ENCODE measurements at places on chromosomes 1 and 21.

DNA sequence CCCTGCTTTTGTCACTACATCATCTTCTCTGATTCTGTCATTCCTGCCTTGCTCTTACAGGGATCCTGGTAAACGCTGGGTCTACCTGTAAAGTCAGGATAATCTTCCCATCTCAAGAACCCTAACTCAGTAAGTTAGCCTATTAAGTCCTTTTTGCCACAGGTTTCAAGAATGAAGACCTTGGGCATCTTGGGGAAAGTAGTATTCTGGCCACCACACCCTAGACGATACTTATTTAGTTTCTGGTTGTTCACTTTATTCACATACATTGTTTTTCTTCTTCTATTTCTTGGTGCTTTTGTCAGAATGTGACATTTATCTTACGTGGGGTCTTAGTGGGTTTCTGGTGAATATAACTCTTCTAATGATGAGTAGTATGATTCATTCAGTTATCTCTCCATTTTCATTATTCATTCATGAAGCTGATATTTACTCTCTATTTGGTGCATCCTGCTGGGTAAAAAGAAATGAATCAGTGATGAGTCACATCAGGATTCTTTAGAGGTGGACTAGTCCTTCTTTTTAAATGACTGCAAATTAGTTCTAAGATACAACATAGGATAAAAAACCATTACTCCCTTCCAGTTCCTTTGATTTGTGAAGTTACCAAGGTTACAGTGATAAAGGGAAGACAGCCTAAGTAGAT is 514.4 kb upstream of the B3GALT2 start:
- no peak for DNase-seq

DNA sequence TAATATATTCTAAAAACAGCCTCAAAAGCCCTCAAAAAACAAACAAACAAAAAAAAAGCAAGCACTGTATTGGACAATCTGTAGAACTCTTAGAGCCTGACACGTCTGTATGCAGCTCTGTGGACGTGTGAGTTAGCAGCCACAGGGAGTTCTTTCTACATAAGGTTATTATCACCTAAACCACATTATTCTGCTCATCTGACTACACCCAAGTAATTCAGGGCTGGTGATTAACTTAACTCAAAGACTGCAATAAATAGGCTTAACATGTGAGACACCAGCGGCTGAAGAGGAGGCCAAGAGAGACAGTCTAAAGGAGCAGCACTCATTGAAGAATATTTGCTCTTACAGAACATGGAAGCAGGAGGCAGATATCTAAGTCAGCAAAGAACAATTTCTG is 316.0 kb downstream of the VAV3 start:
- DNase-seq = no peak

- DNase-seq = peak; percentile 83
Measured at GRCh38 chr1:147640553-147641165, 29.7 kb downstream of the ACP6 start.

DNA sequence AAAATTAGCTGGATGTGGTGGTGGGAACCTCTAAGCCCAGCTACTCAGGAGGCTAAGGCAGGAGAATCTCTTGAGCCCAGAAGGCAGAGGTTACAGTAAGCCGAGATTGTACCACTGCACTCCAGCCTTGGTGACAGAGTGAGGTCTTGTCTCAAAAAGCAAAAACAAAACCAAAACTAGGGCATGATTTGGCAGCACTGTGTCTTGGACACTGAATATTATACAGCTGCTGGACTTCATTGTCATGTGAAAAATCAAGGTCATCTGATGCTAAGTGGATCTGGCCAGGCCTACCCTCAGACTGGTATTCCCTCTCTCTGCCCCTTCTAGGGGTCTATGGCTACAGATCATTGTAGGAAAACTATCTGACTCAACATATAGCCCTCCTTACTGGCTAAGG is 55.2 kb upstream of the MRPS6 start:
- no peak for DNase-seq

GRCh38 chr1:164658864-164659263 is 99.9 kb downstream of the PBX1 start:
- no peak for DNase-seq

DNA sequence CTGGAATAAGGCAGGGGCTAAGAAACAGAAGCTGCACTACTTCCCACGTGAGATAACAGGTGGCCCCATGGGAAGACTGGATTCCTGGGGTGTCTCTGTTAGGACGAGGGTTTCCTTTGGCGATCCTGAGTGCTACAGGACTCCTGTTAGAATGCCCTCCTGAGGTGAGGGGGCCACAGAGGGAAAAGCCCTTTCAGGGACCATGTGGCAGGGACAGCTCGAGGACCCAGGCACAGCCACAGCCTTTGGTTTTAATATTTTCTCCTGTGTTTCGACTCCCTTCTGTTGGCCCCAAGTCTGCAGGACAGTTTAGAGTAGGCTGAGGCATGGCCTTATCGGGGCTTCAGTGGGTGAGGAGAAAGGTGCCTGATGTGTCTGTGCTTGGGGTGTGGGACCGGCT is 12.6 kb downstream of the TTC39A start:
- DNase-seq = no peak

- DNase-seq = no peak
Measured at GRCh38 chr1:109547463-109548320, 723 bp upstream of the GNAI3 start.

- DNase-seq = no peak
Measured at GRCh38 chr1:232962761-232963745, 12.6 kb downstream of the NTPCR start.

GRCh38 chr1:52281518-52281917 is 84.5 kb downstream of the CC2D1B start:
- no peak for DNase-seq

- DNase-seq = no peak
Measured at GRCh38 chr1:88029899-88030298, 654.2 kb upstream of the PKN2 start.

DNA sequence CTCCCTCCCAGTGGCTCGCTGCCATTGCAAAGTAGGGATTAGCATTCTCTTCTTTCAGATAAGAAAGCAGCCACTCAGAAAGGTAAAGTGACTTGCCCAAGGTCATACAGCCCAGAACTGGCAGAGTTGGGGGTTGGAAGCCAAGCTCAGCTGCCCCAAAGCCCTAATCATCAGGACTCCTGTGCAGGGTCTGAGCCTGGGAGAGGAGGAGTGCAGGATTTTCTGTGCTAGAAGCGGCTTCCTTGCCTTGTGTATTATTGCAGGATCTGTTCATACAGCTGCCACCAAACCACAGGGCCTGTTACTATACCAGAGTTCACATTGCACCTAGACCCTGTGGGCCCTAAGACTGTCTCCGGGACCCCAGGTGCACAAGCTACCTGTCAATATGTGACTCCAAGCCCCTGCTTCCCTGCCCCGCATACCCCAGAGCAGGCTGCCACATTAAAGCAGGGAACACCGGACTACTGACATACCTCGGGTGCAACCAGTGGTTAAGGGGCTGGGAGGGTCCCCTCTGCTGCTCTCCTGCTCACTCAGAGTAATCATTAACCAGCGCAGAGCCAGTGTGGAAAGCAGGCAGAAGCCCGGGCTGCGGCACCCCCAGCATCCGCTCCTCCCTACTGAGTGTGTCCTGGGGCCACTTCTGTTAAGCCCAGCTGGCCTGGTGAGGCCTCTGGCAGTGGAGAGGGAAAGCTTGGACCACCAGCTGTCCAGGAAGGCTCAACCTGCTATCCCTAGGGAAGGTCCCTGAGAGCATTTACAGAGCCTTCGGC is 15.8 kb downstream of the HSPG2 start:
- no peak for DNase-seq

DNA sequence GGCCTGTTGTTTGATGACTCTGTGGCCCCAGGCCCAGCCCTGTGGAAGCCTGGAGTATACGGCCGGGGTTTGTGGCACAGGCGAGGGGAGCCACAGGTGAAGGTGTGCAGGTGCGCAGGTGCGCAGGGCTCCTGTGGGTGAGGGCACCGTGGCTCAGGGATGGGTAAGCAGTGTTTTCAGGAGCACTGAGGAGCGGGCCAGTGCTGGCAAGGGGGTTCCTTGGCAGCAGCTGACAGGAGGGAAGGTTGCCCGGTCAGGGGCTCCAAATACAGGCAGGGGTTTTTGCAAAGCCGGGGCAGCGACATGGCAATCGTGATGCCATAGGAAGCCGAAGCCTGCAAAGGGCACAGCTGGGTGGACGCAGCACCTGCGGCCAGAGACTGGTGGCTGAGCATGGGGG is 20.7 kb downstream of the AGPAT3 start:
- DNase-seq = no peak

DNA sequence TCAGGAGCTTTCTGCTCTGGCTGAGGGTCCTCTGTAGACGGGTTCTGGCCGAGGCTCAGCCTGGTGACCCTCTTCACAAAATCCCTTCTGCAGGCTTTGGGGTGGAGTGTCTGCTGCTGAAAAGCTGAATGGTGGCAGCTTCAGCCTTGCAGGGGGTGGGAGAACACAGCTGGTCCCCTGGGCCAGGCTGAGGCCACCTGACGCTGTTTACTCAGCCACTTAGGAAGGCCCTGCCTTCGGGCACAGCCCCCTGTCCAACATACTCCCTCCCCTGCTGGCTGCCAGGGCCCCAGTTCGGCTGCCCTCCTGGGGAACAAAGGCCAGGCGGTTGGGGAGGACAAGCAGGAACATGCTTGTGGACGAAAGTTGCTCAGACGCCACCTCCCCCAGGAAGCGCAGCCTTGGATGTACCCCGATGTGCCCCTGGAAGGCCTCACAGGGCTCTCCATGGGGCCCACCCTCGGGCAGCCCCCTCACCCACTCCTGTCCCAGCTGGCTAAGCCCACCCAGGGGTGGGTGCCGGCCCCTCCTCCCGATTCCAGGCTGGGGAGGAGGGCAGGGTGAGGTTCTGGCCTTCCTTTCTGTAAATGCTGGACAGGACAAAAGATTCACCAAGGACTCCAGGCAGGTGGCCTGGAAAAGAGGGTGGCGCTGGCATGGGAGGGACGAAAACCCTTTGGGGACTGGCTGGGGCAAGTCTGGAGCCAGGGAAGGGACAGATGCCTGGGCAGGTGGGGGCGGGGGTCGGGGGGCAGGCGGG is at the start of gene ANKRD65:
ANKRD65 (minus strand) TSS at position 130 of the 760 bp plus-strand sequence. CDS start 271 bp downstream, outside the sequence.
- no peak for DNase-seq

DNA sequence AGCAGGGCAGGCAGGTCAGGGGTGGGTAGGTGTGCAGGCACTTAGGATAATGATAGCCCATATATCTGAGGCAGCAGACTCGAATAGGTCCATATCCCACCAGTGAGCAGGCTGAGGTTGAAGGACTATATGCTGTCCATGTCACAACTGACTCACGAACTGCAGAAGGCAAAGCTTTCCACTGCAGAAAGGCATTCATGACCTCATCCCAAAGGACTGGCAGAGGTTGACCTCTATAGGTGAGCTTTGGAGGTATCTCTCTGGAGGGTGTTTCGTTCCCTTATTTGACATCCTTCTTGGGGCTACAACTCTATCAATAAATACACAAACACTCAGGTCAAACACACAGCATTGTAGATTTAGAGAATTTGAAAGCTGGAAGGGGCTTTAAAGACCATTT is 42.8 kb upstream of the MARK1 start:
- no peak for DNase-seq

GRCh38 chr21:26810676-26811415 is 34.4 kb downstream of the ADAMTS1 start:
- DNase-seq = no peak

DNA sequence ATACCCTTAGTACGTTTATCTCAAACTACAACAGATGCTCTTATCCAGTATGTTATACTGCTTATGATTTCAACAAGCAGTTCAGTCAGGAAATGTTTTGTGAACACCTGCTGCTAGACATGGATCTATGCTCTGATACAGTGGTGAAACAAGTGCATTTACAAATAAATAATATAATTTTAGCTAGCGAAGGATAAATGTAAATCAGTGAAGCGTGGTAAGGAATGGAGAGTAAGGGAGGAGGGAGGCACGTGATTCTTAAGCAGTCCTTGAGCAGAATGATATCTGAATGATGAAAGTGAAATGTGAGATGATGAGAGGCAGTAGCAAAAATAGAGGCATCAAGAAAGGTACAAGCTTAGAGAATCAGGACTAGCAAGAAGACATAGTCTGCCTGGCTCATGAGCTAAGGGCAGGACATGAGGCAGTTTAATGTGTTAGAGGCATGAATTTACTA is 6.3 kb downstream of the TSNAX start:
- no peak for DNase-seq

- DNase-seq = peak; percentile 77
Measured at GRCh38 chr1:154431586-154432373, 26.6 kb downstream of the IL6R start.

DNA sequence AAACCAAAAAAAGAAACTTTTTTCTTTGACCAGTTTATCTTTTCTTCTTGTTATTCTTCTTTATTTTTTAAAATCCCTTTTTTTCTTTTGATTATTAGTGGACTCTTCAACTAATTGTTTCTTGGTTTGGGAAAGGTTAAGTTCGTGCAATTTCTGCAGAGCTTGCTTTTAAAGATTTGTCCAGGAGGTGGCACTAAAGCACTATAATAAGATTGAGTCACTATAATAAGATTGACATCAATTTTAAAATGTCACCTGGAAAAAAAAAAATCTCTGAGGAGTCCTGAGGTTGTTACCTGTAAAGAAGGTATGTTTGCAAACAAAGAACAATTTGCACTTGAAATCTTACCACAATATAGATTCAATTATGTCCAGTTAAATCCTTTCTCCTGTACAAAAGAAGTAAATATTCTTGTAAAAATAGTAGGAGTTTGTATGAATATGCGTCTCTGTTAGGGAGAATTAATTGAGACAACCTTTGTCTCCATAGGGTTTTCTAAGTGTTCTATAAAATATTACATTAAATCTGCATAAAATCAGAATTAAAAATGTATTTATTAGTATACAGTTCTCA is 166.7 kb downstream of the ADGRL4 start:
- DNase-seq = no peak

DNA sequence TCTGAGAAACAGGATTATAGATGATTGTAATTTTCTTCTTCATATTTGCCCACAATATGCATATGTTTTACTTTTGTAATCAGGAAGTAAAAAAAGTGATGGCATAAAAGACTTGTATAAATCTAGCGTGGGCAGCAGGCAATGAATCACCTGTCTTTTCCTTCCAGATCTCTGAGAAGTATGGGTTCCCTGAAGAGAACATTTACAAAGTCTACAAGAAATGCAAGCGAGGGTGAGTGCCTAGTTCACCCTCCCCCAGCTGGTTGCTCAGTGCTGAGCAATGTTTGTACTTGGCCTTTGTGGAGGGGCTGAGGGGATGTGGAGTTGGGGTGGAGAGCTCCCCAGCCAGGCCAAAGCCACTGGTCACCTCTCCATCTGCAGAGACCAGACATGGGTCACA is 30.7 kb downstream of the GRHL3 start:
- DNase-seq = peak; percentile 22

DNA sequence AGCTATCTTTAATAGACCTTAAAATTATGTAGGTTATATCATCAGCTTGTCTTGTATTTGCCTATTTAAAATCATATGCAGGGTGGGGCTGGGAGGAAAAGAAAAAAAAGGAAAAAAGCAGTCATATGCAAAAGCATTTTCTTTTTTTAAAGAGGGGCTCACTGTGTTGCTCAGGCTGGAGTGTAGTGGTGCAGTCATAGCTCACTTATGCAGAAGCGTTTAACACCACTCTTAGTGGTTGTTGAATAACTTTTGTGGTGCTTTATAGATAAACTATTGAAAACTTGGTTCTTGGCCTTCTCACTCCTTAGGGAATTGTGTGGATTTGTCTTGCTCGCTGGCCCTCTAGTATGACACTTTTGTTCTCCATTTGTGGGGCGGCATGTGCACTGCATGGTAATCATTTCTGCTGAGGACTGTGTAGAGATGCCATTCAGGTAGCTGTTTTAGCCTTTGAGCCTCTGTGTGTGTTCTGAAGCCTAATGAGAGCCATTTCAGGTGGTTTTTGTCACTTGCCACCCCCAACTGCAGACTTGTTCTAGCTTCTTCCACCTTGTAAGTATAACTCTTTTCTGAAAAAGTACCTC is 77.8 kb downstream of the KIF1B start:
- DNase-seq = no peak

Data from activated naive CD4-positive, alpha-beta T cell treated with Interleukin-2 at 50 U/mL for 16 hours (primary cell).